ENCODE measurements at places on chromosomes 5 and 9.

- no peak for DNase-seq
Measured at GRCh38 chr9:129854588-129855110, 19.4 kb downstream of the USP20 start.

GRCh38 chr9:8859416-8859815, 1059.8 kb upstream of the DMAC1 start:
- no peak for DNase-seq

DNA sequence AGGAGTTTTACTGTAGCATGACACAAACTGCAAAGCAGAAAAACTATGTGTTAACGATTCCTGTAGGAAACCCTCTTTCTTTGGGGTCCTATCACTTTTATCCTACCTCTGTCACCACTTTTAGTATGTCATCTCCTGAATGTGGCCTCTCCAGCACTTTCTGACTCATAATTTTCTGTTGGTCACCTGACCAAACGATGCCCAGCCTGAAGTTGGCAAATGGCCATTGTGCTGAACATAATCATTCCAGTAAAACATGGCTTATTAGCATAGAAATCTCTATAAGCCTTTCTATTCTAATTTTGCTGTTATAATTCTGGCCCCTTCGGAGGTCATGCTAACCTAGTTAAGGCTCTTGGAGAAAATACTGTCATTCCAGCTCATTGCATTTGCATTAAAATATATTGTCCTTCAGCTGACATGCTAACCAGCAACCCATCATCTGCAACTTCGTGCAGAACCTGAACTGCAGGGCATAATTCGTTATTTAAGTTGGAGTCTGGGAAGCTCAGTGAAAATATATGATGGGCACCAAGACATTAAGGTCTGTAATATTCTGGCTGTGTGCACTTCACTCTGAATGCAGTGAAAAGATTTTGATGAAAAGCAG, 140.3 kb downstream of the NMUR2 start:
- no peak for DNase-seq

GRCh38 chr9:69569738-69570451, 102.3 kb downstream of the APBA1 start:
- no peak for DNase-seq

DNA sequence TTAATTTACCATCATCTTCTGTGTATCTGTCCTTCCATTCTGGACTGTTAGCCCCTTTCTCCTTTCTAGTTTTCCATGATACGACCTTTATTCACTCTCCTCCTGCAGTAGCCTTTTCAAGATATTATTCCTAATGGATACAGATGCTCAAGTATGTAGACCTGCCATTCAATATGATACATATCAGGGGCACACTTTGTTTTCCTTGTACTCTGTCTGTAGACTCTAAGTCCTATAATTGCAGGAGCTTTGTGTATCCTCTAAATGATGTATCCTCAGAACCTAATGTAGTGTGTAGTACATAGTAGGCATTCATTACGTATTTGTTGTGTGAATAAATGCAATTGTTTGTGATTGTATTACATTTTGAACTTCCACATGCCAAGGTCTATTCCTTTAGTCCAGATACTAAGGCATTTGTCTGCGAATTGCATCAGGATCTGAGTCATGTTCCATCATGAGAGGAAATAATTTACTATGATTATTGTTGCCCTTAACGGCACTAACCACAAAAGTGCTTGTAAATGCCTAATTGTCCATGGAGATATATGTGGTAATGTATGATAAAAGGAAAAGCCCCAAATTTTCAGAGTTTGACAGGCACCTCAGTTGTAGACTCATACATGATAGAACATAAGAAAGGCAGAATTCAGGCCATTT, 57.1 kb upstream of the IZUMO3 start:
- no peak for DNase-seq

- no peak for DNase-seq
Measured at GRCh38 chr5:117084067-117084466, 509.4 kb upstream of the SEMA6A start.

DNA sequence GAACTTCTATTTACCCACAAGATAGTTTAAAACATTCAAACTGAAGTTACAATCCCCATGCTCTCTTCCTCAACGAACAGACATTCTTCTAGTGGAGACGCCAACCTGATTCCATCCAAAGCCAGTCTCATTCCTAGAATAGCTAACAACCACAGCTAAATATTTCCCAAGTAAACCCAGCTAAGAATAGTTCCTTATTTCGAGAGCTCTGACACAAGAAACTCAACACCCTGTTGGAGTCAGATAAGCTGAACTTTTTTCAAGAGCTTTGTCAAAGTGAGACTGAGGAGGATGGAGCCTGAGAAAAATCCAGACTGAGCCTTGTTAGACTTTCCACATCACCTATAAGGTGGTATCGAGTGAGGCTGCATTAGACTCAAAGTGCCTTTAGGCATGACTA, 56.7 kb upstream of the RPS23 start:
- DNase-seq, result no peak

GRCh38 chr5:151469386-151469785, 22.0 kb downstream of the SLC36A1 start:
- DNase-seq, result no peak

- no peak for DNase-seq
Measured at GRCh38 chr9:130642926-130643325, 21.5 kb upstream of the PRDM12 start.

- no peak for DNase-seq
Measured at GRCh38 chr9:134226221-134226930, 62.0 kb upstream of the RNU6ATAC start.

- DNase-seq, result no peak
Measured at GRCh38 chr5:91106842-91107511, 276.1 kb downstream of the ARRDC3 start.

- DNase-seq, result no peak
Measured at GRCh38 chr9:36207016-36207415, 16.3 kb downstream of the CLTA start.

GRCh38 chr5:1226839-1227581, 1.8 kb downstream of the SLC6A18 start:
- DNase-seq, result no peak

GRCh38 chr5:61115968-61116367, 46.3 kb downstream of the SMIM15 start:
- no peak for DNase-seq

DNA sequence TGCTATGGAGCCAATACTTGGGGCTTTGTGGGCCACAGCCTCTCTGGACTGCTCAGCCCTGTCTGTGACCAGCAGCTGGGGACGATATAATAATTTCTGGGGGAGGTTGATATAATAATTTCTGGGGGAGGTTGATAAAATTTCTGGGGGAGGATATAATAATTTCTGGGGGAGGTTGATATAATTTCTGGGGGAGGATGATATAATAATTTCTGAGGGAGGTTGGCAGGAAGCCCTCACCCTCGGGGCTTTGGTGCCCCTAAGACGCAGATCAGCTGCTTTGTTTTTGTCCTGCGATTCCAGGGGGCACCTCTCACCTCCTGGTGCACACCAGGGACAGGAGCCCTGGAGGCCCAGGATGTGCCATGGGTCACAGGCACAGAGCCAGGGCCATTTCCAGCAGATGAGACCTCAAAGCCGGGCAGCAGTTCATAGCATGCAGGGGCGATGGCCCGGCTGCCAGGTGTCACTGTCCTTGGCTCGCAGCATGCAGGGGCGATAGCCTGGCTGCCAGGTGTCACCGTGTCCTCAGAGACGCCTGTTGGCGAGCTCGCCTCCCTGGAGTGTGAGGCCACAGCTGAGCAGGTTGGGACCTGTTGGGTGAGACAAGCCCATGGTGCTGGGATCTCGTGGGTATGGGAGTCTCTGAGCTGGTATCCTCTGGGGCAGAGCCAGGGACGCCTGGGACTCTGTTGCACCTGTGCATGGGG, 3.8 kb upstream of the TOR4A start:
- DNase-seq, result peak; percentile 67

DNA sequence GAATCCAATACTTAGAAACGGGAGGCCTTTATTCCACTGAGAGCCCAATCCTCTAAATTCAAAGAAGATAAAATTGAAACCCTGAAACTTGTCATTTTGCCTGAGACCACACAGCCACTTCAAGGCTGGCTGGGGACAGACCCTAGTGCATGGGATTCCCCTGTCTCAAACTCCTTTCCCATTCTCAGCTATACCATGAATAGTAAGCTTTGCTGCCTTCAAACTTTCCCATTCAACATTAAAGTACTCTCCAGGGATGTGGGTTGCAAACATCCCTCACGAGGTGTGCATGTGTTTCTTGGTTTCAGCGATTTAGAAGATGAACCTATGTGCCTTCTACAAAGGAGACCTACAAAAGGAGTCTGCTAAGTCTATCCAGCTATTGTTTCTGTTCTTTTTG, 64.6 kb downstream of the GABRB2 start:
- DNase-seq, result no peak

DNA sequence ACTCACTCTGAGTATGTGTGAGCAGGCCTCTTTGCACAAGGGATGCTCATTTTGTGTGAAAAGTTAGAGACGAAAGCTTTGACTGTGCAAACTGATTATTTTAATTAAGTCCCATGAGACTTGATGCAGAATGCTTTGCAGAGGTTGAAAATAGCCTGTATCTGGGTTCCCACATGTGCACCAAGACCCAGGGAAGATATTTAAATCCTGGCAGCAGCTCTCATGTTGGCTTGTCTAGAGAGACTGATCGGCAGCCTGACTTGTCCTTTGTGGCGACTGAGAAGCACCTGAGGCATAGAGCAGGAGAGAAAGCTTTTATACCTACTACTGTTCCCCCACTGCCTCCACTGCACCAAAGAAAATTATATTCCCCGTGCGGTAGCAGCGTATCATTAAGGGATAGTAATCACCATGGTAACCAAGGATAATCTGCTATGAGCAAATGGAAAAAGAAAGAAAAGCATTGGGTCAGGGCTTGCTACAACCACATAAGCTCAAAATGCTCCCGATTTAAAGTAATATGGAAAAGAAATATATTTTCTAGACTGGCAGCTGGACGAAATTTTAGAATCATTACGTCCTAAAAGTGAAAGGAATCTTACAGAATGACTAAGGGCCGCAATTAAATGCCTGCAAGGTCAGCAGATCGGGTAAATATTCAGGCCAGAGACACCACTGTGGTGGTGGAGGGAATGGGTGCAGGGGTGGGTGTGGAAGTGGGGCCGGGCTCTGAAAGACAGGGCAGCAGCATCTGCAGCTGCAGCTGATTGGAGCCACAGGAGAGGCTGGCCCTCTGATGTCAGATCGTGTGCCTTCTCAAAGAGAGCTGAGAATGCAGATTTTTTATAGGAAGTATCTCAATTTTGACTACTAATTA, 135.3 kb upstream of the EPB41L4A start:
- no peak for DNase-seq

Data from RWPE2 (cell line).